ENCODE measurements at places on chromosomes 1 and 21.

DNA sequence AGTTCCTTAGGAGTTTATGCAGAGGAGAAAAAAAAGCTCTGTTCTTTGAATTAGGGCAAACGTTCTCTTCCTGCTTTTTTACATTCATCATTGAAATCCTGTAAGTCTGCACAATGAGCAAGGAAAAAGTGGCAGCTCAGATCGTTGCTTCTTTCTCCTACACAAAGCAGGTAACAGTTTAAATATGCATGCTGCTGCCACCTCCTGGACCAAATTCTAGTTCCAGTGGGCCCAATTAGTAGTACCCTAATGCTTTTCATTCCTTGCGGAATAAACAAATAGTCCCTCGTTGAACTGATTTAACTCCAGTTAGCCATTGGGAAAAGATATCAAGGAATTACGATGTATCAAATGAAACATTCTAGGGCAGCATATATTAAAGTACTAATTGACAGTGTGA is 20.1 kb downstream of the YTHDF2 start:
- DNase-seq = no peak

DNA sequence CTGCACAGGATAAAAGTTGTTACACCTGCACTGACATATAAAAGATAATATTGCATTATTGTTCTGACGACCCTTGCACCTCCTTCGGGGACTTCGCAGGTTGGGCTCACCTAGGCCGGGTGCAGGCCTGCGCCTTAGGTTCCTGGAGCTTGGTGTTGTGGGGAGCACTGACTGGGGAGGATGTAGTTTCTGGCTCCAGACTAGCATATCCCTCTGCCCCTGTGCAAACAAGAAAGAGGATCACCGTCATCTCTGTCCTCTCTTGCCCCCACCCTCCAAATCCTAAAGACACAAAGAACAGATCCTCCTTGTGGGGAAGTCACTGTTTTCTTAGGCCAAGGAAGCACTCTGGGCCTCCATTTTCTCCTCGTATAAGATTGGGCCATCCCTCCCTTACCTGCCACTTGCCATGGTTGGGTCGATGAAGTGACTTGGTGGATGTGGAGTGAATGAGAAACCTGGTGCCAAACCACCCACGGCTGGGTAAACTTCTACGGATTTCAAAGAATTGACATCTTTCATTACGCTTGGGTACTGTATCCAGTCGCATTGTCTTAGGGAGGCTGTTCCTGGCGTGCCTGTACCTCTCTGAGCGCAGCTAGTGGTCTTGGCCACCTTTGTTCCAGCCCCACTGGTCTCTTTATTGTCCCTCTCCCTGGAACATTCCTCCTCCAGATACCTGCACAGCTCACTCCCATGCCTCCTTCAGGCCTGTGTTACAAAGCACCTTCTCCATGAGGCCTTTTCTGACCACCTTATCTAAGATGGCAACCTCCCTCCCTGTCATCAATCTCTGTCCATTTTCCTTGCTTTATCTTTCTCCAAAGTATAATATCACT is 34.4 kb upstream of the PKP1 start:
- no peak for DNase-seq

DNA sequence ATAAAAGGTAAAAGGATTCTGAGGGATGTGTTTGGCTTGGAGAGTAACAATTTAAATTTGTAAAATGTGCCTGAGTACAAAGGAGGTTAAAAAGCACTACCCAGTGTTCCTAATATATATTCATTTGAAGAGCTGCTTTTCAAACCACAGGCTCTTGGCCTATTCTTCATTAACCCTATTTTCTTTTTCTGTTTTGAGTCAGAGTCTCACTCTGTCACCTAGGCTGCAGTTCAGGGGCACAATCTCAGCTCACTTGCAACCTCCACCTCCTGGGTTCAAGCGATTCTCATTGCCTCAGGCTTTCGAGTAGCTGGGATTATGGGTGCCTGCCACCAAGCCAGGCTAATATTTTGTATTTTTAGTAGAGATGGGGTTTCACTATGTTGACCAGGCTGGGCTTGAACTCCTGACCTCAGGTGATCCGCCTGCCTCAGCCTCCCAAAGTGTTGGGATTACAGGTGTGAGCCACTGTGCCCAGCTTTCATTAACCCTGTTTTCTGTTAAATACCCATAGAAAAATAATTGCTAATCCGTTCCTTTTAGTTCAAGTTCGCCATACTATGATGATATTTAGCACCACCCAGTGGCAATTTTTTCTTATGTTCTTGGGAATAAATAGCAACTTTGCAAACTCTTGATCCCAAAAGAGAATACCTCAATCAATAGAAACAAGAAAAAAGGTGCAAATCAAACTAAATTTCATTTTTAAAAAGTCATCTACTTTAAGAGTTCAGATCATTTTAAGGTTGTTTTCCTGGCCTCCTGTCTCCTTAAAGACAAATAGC is 30.5 kb downstream of the ZBTB8OS start:
- no peak for DNase-seq

- no peak for DNase-seq
Measured at GRCh38 chr1:215987092-215987875, 420.2 kb downstream of the KCTD3 start.

- no peak for DNase-seq
Measured at GRCh38 chr1:168223681-168224540, 1.9 kb upstream of the SFT2D2 start.
